ENCODE measurements at places on chromosomes 6 and 20.

GRCh38 chr6:4169028-4169789 is 33.8 kb upstream of the ECI2 start:
- no peak overlapping the region for H3K27ac ChIP-seq
- H3K36me3 ChIP-seq, result no peaks in the 10 kb centered on the region
- no peak overlapping the region for H3K4me3 ChIP-seq

DNA sequence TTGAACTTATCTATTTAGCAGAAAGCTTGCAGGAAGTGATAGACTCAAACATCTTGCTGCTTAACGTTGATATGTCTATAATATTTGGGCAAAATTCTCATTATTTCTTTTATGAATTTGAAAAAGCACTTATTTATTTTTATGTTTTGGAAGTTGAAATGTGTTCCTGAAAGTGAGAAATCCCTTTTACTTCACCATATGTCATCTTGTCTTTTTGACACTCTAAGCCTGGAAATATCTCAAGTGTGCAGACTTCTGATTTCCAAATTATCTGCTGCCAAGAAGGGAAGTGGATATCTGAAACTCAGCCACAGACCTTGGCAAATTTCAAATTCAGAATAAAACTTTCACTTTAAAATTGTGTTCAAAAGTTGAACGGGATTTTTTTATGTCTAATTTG is 368.7 kb upstream of the MANEA start:
- no peak for DNase-seq
- H3K27me3 ChIP-seq, result no peaks in the 10 kb centered on the region
- H3K27ac ChIP-seq, result no peak overlapping the region
- H3K4me3 ChIP-seq, result no peak overlapping the region

DNA sequence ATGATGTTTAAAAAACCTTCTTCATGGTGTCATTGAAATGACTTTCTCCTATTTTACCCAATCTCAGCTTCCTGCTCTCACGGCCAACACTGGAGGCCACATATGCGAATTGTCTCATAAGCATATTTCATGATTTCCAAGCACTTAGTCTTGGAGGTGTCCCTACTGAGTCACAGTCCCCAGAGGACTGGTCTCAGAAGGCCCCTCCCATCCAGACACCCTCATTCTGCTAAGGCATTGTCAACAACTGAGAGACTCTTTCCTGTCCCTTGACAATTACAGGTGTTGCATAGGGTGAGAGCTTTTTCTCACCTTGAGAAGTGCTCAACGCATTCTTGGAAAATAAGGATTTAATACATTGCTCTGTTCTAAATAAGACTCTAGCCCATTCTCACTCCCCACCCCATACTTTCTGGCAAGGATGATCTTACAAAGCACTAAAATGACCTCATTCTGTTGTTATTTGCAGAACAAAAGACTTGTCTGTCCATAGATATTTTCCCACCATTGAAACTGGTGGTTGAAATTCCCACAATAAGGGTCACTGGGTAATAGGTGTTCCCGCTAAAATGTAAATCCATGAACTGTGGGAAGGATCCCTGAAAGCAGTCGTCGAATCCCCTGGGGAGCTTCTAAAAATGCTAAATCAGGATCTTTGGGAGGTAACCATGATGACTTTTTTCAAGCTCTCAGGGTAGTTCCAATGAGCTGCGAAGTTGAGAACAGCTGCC is 32.3 kb upstream of the SLC22A23 start:
- DNase-seq, result no peak
- no peaks in the 10 kb centered on the region for H3K4me1 ChIP-seq
- H3K36me3 ChIP-seq, result no peaks in the 10 kb centered on the region

DNA sequence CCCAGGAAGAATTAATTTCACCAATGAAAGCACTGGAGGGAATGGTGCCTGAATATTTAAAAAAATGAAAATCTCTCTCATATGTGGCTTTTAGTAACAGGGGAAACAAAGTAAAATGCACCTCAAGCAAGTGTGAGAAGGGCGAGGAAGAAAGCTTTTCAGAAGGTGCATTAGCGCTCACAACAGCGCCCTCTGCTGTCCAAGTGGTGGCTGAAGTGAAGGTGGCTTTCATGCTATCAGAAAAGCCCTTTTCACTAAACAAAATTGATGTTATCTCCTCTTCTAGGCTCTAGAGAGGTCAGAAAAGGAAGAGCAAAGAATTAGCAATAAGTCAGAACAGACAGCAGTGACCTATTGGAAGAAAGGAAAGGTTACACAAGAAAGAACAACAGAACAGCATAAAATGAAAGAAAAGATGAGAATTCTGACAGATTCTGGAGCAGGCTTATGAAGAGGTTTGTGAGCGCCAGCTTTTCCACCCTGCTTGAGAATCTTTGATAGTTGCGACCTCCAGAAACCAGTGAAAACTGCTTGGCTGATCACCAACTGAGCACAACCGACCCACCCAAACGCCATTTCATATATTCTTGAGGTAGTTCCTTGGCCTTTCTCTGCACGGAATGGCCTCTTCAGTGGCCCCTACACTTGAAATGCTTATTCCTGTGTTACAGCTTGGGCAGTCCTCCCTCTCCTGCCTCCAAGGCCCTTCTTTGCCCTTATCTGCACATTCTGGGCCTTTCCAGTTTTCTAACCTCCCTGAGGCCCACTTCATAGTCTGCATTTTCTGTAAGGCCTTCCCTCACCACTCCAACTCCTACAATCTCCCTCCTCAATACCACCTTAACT is 45.3 kb downstream of the SMLR1 start:
- H3K4me1 ChIP-seq, result no peaks in the 10 kb centered on the region
- H3K27ac ChIP-seq, result no peak overlapping the region
- DNase-seq, result peak; percentile 57
- H3K27me3 ChIP-seq, result no peaks in the 10 kb centered on the region

- no peak overlapping the region for H3K27ac ChIP-seq
- H3K4me1 ChIP-seq, result peaks cover 4% of the 10 kb centered on the region
- no peaks in the 10 kb centered on the region for H3K36me3 ChIP-seq
- DNase-seq, result no peak
- no peak overlapping the region for H3K4me3 ChIP-seq
Observed at GRCh38 chr20:63774306-63774705, 34.7 kb downstream of the SLC2A4RG start.

GRCh38 chr6:125974214-125974866 is 12.0 kb upstream of the TRMT11 start:
- H3K4me3 ChIP-seq, result no peak overlapping the region
- DNase-seq, result peak; percentile 47
- no peaks in the 10 kb centered on the region for H3K4me1 ChIP-seq

DNA sequence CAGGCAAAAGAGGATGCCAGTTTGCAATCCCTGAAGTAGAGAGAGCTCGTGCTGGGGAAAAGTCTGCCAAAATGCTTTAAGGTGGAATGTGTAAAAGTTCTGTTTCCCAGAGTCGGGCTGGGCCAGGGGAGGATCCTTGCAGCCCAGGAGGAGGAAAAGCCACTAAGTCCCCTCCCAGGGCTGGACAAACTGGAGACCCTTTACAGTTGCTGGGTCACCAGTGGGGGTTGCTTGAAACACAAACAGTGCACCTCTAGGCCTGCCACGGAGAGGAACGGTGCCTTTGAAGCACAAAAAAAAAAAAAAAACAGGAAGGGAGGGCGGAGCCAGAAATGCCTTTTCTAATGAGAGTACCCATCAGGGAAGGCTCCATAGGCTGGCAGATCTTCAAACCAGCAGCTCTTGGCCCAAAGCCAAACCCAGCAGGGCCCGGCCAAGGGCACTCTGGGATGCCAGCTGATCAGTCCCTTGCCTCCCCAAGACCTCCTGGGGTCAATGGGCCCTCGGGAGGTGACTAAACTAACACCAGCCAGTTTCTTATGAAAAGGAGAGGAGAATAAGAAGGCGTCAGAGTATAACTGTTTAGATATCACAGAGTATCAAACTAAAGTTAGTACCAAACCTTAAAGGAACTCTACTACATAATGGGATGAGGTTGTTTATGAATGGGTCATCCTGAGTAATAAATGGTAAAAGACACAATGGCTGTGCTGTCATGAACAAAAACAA is 23.7 kb downstream of the HLA-A start:
- H3K4me1 ChIP-seq, result peaks cover 9% of the 10 kb centered on the region
- H3K4me3 ChIP-seq, result peak overlapping the region; percentile 50
- H3K27ac ChIP-seq, result peak overlapping the region; percentile 83
- H3K36me3 ChIP-seq, result no peaks in the 10 kb centered on the region
- no peaks in the 10 kb centered on the region for H3K27me3 ChIP-seq

- peak overlapping the region; percentile 53 for H3K4me3 ChIP-seq
- H3K4me1 ChIP-seq, result peaks cover 41% of the 10 kb centered on the region
- H3K36me3 ChIP-seq, result no peaks in the 10 kb centered on the region
- peak overlapping the region; percentile 99 for H3K27ac ChIP-seq
- H3K27me3 ChIP-seq, result no peaks in the 10 kb centered on the region
Observed at GRCh38 chr6:111604259-111605099, 1.2 kb downstream of the TRAF3IP2 start.

GRCh38 chr20:2416541-2417212 is 36.0 kb downstream of the TGM6 start:
- H3K27ac ChIP-seq, result no peak overlapping the region
- no peaks in the 10 kb centered on the region for H3K36me3 ChIP-seq
- no peak for DNase-seq
- H3K27me3 ChIP-seq, result peaks cover 3% of the 10 kb centered on the region
- H3K4me3 ChIP-seq, result no peak overlapping the region

GRCh38 chr20:36074983-36075382 is 79.6 kb upstream of the EPB41L1 start:
- no peak for DNase-seq
- no peaks in the 10 kb centered on the region for H3K36me3 ChIP-seq
- H3K27ac ChIP-seq, result no peak overlapping the region
- H3K4me1 ChIP-seq, result no peaks in the 10 kb centered on the region
- no peak overlapping the region for H3K4me3 ChIP-seq
- peaks cover 4% of the 10 kb centered on the region for H3K27me3 ChIP-seq

GRCh38 chr20:36061754-36062153 is 92.8 kb upstream of the EPB41L1 start:
- no peak overlapping the region for H3K4me3 ChIP-seq
- no peaks in the 10 kb centered on the region for H3K27me3 ChIP-seq
- H3K36me3 ChIP-seq, result no peaks in the 10 kb centered on the region
- peaks cover 7% of the 10 kb centered on the region for H3K4me1 ChIP-seq

GRCh38 chr6:152432758-152433157 is 204.4 kb downstream of the SYNE1 start:
- no peak overlapping the region for H3K27ac ChIP-seq
- H3K27me3 ChIP-seq, result no peaks in the 10 kb centered on the region
- no peaks in the 10 kb centered on the region for H3K36me3 ChIP-seq
- H3K4me1 ChIP-seq, result no peaks in the 10 kb centered on the region

DNA sequence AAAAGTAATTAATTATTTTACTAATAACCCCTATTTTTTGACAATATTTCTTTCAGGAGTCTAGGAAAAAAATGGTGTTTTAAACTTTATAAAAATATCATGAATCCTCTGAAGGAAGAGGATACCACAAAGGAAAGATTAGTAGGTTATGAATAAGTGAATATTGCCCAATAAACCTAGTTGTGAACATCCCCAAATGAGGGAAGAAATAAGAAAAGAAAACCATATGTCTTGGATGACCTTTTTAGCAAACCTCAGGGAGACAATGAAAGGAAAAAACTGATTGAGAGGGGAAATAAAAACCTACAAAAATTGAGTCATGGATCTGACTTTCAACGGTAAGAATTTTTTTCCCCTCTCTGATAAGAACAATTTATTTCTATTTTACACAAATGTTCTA is 34.4 kb downstream of the TENT5A start:
- no peaks in the 10 kb centered on the region for H3K4me1 ChIP-seq
- no peaks in the 10 kb centered on the region for H3K27me3 ChIP-seq
- no peaks in the 10 kb centered on the region for H3K36me3 ChIP-seq
- no peak overlapping the region for H3K4me3 ChIP-seq
- no peak overlapping the region for H3K27ac ChIP-seq

DNA sequence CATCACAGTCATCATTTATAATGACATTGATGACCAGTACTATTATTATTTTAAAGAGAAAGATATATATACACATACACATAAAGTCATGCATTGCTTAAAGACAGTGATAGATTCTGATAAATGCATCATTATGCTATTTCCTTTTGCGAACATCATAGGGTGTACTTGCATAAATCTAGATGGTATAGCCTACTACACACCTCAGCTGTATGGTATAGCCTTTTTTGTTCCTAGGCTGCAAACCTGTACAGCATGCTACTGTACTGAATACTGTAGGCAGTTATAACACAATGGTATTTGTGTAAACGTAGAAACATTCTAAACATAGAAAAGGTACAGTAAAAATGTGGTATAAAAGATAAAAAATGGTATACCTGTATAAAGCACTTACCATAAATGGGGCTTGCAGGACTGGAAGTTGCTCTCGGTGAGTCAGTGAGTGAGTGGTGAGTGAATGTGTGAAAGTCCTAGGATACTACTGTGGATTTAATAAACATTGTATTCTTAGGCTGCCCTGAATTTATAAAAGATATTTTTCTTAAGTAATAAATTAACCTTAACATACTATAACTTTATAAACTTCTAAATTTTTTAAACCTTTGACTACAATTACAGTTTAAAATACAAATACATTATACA is 23.9 kb downstream of the QKI start:
- peaks cover 2% of the 10 kb centered on the region for H3K4me1 ChIP-seq
- H3K36me3 ChIP-seq, result no peaks in the 10 kb centered on the region
- no peaks in the 10 kb centered on the region for H3K27me3 ChIP-seq

DNA sequence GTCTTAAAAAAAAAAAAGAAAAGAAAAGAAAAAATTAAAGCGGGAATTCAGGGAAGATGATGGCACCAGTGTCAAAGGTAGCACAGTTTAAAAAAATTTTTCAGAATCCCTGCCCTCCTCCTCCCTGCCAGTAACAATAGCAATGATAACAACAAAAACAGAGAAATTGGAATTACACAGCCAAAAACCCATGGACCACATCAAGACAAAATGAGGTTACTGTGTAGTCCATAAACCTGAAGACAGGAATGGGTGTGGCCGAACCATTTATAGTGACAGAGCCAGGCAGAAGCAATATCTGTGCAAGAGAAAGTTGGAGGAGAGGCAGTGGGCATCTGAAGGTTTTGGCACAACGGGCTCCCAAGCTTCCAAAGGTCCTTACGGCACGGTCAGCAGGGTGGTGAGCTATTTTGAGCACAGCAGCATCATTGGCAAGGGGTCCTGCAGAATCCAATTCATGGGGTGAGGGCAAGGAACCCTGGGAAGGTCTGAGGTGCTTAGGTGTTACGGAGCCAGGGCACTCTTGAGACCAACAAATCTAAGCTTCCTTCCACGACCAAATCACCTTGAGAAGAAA is 202.3 kb downstream of the GMPR start:
- H3K36me3 ChIP-seq, result no peaks in the 10 kb centered on the region
- H3K27me3 ChIP-seq, result no peaks in the 10 kb centered on the region
- H3K27ac ChIP-seq, result no peak overlapping the region
- DNase-seq, result no peak
- no peak overlapping the region for H3K4me3 ChIP-seq

- H3K27me3 ChIP-seq, result no peaks in the 10 kb centered on the region
- peak; percentile 50 for DNase-seq
- H3K27ac ChIP-seq, result peak overlapping the region; percentile 9
Observed at GRCh38 chr20:19981031-19981451, 36.1 kb upstream of the NAA20 start.

GRCh38 chr6:159043251-159043650 is 1.5 kb downstream of the TAGAP start:
- DNase-seq, result no peak
- H3K4me1 ChIP-seq, result no peaks in the 10 kb centered on the region
- no peak overlapping the region for H3K4me3 ChIP-seq
- no peak overlapping the region for H3K27ac ChIP-seq
- H3K27me3 ChIP-seq, result peaks cover 9% of the 10 kb centered on the region

Data from fibroblast of lung (primary cell).